Hindlimb muscle (tissue), 1 donor: ENCODE measurements at places on chromosomes 7 and 10.

DNA sequence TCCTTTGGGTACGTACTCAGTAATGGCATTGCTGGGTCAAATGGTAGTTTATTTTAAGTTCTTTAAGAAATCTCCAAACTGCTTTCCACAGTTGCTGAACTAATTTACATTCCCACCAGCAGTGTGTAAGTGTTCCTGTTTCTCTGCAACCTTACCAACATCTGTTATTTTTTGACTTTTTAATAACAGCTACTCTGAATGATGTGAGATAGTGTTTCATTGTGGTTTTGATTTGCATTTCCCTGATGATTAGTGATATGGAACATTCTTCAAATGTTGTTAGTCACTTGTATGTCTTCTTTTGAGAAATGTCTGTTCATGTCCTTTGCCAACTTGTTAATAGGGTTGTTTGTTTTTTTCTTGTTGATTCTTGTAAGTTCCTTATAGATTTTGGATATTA, 558.9 kb downstream of the SH2D4B start:
- DNase-seq, result no peak

DNA sequence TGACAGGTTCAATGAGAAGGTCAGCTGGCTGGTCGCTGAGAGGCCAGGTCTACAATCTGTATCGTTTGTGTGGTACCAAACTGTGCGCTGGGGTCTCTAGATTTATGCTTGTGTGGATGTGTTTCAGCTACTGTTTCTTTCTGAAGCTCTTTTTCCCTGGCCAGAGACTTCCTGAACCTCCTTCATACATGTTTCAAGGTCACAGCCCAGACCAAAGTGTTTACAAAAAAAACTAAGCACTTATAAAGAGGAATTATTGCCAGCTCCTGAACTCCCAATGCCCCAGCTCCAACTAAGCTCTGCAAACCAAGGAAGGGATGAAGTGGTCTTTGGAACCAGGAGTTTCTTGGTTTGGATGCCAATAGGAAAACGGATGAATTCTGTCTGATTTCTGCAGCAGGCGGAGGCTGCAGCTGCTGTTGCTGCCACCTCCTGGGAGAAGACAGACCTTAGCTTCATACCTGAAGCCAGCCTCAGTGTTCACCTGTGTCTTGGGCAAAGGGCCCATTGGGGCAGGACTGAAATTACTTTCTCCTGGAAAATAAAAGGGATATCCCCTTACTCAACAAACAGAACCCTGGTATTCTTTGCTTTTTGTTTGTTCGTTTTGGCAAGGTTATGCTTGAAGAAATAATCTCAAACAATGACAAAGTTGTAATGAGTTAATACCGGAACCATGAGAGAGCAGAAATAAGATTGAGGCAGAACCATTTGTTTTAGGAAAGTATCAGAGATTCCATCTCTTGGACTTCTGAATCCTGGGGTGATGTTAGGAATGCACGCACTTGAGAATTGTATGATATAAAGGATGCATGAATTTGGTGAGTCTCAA, 24.6 kb upstream of the MKLN1 start:
- DNase-seq, result no peak

GRCh38 chr10:92690915-92691590, 1.3 kb downstream of the HHEX start:
- no peak for DNase-seq

DNA sequence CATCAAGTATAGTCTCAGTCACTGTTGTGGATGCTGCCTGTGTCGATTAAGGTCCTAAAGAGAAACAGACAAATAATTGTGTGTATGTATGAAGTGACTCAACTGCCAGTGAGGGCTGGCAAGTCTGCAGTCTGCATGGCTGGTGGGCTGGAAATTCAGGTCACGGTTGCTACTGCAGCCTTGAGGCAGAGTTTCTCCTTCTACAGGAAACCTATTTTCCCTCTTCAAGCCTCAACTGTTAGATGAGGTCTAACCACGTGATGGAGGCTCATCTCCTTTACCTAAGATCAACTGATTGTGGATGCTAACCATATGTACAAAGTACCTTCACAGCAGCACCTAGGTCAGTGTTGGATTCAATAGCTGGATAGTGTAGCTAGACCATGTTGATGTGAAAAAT, 29.9 kb downstream of the MBL2 start:
- DNase-seq, result no peak

DNA sequence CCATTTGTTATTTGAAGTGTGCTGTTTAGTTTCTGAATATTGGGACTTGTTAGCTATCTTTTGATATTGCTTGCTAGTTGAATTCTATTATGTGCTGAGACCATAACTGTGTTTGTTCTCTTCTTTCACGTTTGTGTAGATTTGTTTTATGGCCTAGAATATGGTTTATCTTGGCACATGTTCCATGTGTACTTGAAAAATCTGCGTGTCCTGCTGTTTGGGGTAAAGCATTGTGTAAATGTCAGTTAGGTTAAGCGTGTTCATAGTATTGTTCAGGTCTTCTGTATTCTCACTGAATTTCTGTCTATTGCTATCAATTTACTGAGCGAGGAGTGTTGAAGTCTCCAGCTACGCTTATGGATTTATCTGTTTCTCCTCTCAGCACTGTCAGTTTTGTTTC, 19.4 kb downstream of the MMP21 start:
- no peak for DNase-seq
